Head of caudate nucleus (tissue), 42 donors: ENCODE measurements at places on chromosomes 12 and 14.
A peak's percentile ranks its signal among the peaks of the same experiment; 100 is the strongest.

DNA sequence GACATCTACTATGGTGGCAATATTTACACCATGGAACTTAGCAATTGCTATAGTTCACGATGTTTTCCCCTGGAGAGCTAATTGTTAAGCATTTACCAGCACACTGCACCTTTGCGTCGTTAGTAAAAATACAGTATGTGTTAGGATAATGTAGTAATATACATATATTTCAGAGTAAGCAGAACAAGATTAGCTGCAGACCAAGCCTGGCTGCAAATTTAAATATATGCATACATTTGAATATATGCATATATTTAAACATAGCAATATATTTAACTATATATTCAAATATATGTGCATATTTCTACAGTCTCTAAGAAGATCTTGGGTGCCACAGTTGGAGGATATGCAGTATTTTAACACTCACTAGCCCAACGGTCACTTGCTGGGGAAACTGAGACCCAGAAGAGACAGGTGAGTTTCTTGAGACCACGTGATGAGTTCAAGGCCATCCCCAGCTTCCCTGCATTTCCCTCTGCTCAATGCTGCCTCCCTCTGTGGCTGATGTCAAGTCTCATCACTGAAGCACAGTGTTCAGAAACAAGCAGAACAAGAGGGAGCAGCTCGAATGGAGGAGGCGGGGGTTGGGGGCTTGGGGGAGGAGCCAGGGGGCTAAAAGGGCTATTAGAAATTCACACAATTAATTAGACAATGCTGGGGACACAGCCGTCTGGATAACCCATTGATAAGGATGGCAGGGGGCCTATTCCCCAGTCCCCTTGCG lies 708.0 kb downstream of the MED13L start:
- DNase-seq: peak; percentile 60

DNA sequence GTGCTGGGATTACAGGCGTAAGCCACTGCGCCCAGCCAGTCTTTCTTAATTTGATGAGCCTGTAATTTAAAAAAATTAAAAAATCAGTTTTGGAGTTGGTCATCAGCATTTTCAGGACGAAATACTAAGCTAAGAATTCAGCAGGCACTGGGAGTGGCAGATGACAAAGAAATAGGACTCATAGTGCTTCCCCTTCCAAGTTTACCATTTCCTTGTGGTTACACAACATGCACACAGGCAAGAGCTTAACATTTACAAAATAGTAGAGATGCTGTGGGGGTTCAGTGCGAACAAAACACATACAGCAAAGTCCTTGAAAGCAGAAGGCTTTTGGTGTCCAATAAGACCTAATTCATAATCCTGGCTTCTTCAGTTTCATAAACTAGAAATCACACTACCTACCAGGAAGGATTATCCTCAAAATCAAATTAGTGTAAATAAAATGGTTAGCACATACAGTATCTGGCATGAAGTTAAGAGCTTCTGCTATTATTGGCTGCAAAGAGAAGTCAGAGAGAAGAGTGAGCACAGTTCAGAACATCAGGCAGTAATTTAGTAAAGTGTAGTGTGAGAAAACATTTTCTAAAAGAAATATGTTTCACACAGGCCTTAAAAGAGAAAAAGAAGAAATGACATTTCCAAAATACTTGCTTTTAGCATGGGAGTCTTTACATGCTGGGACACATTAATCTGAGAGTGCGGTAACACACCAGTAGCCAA lies 22.2 kb upstream of the KIF21A start:
- no peak for DNase-seq

DNA sequence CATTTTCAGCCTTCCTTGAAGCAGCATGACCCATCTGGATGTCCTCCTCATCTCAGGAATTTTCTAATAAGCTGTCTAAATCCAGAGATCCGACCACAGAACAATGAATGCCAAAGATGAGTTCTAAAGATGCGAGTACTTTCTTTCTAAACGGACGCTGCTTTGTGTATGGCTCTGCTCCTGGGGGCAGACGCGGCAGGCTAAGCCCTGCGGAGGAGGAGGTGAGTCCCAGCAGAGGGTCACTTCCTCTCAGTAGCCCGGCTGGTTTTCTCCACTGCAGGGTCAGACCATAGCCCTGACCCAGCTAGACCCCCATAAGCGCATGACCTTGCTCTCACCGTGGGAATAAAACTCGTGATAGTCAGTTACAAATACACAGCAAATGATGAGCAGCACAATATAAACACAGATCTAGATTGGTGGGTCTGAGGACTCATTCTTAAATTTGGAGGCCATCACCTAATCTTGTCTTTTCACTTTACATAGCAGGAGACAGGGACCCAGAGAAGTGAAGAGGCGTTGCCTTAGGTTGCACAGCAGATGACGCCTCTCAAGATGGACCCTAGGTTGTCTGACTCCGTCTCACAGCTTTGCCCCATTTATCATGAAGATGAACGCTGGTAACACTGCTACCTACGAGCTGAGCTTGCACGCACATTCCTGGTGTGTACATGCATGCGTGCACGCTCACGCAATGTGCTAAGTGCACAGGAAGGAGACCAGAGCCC lies 16.6 kb downstream of the SSH1 start:
- DNase-seq: no peak

GRCh38 chr14:24630872-24631477 lies 3.0 kb downstream of the GZMB start:
- DNase-seq: no peak

DNA sequence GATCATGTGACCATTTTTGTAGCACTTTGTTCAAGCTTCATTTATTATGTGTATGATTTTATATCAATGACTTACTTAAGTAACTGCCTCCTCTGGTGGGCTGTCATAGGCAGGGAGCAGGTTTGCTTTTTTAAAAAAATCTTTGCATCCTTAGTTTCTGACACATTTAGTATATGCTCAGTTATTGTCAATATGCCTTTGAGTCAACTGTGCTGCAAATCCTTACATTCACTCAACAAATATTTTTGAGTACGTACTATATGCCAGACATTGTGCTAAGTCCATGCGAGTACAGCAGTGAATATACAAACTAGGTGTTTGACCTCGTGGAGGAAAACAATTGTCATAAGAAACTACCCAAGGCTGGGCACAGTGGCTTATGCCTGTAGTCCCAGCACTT lies 4.4 kb upstream of the ANAPC5 start:
- no peak for DNase-seq

GRCh38 chr12:68119724-68120211 lies 39.8 kb downstream of the IFNG start:
- no peak for DNase-seq

- DNase-seq: no peak
These were observed 115.0 kb upstream of the SRRM4 start for GRCh38 chr12:118866346-118866745.

DNA sequence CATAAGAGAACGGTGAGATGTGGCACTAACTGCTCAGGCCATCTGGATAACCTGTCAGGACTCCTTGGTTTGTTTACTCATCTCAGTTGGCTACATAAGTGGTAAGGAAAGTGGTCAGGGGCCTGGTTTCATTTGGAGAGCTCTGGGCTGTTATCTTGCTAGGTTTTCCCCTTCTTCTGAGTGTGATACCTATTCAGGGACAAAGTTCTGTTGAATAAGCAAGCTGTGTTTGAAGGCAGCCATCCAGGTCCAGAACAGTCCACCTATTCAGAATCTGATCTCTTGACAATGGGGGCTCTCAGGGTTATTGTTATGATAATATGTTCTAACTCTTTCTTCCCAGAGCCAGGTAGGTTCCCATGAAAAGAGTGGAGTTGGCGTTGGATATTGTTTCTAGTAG lies 194.9 kb downstream of the PAH start:
- DNase-seq: no peak

- DNase-seq: no peak
These were observed 100.0 kb downstream of the PRKCH start for GRCh38 chr14:61421212-61421923.

- DNase-seq: no peak
These were observed 43.8 kb upstream of the BICD1 start for GRCh38 chr12:32062881-32063280.

GRCh38 chr14:90695997-90696660 lies 120.1 kb downstream of the TTC7B start:
- DNase-seq: no peak

DNA sequence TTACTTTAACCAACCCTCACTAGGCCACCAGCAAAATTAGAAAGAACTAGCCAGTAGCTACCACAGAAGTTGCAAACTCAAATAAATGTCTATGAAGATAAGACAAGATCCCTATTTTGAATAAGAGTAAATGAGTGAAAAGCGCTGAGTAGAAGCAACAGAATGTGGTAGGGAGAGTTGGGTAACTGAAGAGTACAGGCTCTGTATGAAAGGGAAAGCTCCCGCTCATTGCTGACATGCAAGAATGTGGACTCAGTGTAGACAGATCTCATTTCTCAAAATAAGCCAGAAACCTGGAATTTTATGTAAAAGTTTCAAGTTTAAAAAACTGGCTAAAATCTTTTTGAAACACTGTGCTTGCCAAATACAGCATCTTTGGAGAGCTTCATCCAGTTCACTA lies 63.9 kb downstream of the NAV3 start:
- no peak for DNase-seq

DNA sequence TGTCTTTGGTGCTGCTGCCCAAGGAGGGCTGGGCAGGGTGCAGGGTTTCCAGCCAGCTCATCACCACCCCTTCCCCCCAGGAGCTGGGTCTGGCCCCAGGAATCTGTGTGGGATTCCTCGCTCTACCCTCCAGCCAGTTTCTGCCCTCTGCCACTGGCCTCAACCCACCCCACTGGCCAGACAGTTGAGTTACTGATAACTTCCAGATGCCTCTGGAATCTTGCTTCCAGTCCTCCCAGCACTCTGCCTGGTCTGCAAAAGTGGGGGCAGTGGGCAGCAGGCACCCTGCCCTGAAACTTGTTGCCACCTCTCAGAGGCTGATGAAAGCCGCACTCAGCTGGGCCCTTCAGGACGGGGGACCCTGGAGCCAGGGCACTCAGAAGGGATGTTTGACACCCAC lies 20.1 kb upstream of the TBX3 start:
- DNase-seq: no peak

- DNase-seq: no peak
These were observed 200.3 kb downstream of the GPHN start for GRCh38 chr14:66708267-66708666.

- DNase-seq: no peak
These were observed 1214.9 kb downstream of the GALC start for GRCh38 chr14:86777963-86778602.

DNA sequence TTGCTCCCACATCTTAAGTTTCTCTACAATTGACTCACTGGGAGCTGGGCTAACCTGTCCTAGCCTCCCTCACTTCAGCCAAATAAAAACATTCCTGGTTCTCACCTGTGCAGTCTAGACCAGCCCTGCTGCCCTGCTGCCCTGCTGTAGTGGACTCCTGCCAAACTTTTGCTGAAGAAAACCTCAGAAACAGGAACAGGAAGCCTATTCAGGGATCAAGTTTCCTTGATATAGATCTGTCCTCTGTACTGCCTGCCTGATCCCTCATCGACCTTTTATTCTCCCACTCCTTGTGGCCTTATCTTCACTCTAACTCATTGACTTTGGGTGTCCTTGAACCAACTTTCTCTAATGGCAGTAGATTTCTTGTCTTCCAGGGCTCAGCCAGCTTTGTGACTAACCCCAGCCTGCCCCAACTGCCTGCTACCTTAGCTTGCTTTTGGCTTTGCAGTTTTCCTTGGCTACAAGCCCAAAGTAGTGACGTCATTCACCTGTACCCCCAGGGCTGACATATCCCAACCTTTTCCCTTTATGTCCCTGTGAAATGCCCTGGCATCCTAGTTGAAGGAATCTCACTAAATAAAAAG lies 234.8 kb downstream of the DUSP6 start:
- no peak for DNase-seq

DNA sequence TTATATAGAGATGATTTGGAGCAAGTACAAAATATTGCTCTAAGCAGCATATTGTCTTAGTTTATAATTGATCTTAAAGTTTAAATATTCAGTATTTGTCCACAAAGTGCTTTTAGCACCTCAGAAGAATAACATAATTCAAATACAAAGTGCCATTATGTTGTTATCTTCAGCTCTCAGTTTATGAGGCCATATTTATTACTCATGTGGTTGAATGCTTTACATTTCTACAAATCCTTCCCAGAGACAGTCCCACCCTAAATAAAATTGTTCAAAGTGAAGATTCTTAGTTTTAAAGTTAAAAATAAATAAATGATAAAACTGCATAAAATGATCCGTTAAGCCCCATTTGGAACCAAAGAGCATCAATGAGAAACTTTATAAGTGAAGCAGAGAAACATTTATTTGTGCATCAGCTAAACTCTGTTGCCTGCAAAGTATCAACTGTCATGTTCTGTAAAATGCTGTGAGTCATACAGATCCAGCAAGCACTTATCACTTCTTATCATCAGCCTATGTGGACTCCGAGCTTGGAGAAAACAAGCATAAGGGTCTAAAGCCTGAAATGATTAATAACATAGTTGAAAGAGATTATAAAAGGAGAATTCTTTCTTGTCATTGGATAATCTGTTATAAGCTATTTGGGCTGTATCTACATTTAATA lies 218.9 kb downstream of the ADAMTS20 start:
- no peak for DNase-seq

GRCh38 chr12:72493407-72493806 lies 221.2 kb downstream of the TRHDE start:
- no peak for DNase-seq

DNA sequence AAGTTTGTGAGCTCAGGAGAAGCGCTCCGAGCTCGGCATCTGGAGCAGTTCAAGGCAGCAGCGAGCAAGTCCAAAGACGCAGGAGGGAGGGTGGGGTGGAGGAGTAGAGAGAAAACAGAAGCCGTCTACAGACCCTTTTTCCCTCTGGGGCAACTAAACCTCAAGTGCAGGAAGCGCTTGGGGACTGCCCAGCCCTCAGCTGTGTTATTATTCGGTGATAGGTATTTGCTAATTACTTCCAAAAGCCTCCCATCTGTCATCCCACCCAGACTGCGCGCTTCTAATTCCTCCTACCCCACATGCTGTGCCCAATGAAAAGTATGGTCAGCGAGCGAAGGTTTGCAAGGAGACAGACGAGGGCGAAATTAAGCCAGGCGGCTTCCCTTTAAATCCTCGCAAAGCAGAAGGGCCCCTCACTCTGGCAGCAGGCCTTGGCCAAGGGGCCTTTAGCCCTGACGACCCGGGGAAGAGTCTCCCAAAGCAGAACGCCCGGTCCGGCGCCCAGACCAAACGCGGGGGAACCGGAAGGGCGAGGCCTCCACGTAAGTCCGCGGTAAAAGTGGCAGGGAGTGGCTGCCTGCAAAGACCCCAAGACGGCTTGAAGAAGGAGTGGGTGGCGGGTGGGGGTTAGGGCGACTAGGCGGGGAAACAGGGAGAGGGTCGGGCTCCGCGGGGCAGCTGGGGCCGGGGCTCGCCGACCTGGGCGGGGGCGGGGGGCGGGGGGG lies 507 bp upstream of the CD9 start:
- DNase-seq: no peak
